Astrocyte of the spinal cord (primary cell): ENCODE measurements at places on chromosomes 6 and 20.

GRCh38 chr6:46440641-46441040, 50.6 kb downstream of the RCAN2 start:
- no peak for DNase-seq

DNA sequence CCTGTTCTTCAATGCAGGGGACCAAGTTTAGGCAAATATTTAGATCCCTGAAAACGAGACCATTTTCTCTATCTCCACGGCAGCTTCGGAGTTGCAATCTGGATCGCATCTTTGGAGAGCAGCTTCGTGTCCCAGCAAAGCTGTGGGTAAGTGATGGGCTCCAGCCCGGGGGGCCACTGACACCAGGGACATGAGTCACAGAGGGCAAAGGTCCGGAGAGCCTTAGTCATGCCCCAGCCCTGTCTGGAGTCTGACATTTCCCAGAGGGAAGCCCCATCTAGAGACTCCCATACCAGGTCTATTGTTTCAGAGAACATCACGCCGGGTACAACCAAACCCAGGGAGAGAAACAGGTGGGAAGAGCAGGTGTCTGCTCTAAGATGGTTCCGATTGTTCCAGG, 95.9 kb downstream of the NFATC2 start:
- peak; percentile 85 for DNase-seq

- peak; percentile 49 for DNase-seq
Observed at GRCh38 chr6:72418495-72418894, 203.4 kb upstream of the KCNQ5 start.

GRCh38 chr6:143535189-143535614, 23.7 kb upstream of the FUCA2 start:
- no peak for DNase-seq

DNA sequence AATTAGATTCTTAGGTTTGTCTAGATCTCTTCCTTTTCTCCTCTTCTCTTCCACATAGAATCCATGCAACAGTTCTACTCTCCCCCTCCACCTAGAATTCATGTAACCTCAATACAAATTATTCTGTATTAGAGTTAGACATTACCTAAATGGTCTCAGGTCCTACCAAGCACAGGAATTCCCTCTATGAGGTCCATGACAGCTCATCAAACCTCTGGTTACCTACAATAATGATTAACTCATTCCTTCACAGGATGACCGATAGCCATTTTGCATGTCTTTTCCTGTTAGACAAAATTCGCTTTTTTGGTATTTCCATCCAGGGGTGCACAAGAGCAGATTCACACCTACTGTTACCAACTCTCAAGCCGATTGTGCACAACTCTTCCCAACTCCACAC, 27.4 kb upstream of the BMP2 start:
- DNase-seq, result no peak

- no peak for DNase-seq
Observed at GRCh38 chr20:45365444-45365970, 2.6 kb downstream of the SYS1 start.

DNA sequence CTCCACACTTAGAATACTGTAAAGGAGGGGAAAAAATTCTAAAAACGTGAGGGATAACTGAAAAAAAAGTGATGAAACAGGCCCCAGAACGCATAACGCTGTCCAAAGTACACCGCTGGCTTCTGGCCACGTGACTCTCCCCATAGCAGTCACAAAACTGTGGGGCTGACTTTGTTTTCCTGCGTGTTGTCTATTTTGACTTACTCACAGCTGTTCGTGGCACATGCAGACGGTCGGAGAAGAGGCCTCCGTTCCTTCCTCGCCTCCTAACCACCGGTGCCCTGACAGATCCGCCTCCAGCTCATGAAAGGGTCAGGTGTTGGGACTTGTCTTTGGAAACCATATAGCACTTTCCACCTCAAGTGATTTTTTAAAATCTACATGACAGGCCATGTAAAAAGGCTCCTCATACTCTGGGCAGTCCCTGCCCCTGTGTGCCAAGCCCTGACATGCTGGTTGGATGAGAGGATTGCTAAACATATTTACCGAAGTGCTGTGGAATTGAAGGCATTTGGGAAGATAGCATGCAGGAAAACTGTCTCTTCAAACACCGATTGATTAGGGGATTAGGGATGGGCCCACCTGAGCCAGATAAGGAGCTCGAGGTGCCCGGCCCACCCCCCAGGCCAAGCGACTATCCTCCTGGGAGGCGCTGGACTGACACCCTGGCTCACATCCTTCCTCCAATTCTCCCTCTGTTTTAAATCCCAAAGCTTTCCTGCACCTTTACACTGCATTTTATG, 54.8 kb downstream of the DACT2 start:
- no peak for DNase-seq

- no peak for DNase-seq
Observed at GRCh38 chr20:51532577-51533191, 9.8 kb downstream of the NFATC2 start.

DNA sequence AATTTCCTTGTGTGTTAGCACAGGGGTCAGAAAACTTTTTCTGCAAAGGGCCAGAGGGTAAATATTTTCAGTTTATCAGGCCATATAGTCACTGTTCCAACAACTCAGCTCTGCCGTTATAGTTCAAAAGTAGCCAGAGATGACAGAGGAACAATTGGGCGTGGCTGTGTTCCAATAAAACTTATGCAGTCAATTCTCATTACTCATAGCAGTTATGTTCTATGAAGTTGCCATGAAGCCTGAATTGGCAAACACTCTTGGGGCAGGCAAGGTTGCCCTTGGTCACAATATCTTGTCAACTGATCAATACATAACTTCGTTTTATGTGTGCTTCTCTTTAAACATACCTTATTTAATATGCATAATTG, 304.2 kb downstream of the TFAP2C start:
- DNase-seq, result no peak

DNA sequence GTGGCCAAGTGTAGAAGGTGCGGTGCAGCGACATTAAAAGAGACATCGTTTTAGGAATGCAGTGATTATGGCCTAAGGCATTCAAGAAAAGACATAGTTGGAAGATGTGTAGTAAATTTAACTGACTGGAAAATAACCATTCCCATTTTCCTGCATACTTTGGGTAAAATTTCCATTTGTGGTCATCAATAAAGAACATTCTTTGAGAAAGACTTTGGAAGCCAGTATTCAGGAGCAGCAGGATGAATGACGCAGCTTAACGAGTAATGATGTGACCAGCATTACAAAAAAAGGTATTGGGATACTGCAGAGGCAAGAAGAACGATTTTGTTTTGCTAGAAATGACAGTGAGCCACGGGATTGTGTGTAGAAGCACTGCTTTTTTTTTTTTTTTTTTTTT, 7.0 kb upstream of the RWDD1 start:
- peak; percentile 59 for DNase-seq

GRCh38 chr6:137416376-137417109, 77.7 kb downstream of the OLIG3 start:
- peak; percentile 36 for DNase-seq

GRCh38 chr6:111864138-111865048, 8.9 kb downstream of the FYN start:
- no peak for DNase-seq

- DNase-seq, result no peak
Observed at GRCh38 chr6:28960846-28961500, 37.2 kb upstream of the TRIM27 start.
